ENCODE measurements at places on chromosomes 1 and 21.

- no peak for DNase-seq
Measured at GRCh38 chr1:218739426-218739825, 394.3 kb downstream of the TGFB2 start.

GRCh38 chr1:156555715-156556114, 16.6 kb downstream of the IQGAP3 start:
- no peak for DNase-seq

DNA sequence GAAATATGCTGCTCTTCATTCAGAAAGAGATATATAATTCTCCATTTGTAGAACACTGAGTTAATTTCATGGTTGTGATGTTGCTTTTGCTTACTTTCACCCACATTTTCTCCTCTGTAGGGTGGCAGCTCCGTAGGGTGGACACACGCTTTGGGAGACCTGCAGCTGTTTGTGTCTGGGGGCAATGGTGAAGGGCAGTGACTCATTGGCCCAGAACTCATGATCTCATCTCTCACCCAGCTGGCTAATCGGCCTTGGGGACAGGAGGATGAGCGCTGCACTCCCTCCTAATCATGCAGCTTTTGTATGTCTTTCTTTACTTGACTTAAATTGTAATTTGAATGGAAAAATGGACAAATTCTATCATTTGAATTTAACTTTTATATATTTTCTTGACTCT, 9.6 kb downstream of the DISC1 start:
- no peak for DNase-seq

GRCh38 chr1:15957221-15958095, 18.4 kb downstream of the ZBTB17 start:
- DNase-seq: no peak

DNA sequence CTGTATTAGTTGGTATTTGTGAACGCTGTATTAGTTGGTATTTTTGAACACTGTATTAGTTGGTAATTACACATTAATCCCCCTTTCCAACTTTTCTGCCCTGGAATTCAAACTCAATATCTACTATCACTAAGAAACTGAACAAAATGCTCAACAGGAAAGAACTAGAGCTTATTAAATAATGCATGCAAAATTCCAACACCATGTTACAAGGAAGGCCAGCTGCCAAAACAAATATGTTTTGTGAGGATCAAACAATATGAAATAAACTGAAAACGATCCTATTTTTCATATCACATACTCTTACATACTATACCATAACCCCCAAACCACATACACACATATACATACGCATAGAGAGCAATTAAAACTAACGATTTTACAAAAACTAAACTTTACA, 104.9 kb downstream of the CDC42BPA start:
- DNase-seq: no peak

DNA sequence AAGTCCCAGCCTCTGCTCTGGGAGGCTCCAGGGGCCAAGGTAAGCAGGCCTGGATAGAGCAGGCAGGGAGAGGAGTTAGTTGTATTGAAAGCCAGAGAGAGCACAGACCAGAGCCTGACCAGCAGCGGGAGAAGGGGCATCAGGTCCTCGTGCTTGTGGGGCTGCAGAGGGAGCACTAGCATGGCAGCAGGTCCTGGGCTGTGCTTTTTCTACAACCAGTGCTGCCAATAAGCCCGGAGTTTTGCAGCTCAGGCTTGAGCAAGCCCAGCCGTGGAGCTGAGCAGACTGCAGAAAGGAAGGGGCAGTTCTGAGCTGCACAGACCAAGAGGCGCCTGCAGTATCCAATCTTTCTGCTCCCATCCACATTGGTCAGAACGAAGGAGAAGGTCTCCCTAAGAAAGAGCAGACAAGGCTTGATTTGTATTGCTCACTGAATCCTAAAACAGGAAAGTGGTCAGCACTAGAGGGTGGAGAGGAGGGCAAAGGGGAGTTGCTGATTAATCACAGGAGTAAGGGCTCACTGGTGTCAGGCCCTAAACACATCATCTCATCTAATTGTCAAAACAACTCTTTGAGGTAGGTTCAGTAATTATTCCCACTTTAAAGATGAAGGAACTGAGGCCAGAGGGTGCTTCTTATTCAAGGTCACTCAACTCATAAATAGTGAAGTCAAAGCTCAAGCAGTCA, 2.7 kb downstream of the DENND2D start:
- DNase-seq: peak; percentile 43

DNA sequence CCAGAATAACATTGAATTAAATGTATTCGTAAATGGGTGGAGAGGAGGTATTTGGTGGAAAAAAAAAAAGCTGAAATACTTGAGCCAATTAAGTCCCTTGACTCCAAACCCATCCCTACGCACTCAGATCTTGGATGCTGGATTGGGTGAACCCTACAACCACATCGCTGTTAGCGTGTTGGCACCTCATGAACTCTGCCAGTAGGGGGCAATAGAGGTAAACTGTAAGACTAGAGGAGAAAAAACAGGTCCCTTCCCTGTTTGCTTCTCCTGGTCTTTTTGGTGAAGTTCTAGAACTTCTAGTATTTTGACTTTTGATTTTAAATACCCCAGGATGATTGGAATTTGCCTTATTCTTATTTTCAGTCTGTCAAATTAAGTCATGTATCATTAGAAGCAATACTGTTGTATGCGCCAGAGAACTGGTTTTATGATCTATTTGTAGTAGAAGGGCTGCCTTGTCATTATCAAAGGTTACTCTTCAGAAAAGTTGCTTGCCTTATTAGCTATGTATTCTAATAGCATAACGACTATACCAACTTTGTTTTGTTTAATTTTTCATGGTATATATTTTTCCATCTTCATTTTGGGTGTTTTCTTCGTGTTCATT, 1.9 kb upstream of the OR13G1 start:
- DNase-seq: no peak

DNA sequence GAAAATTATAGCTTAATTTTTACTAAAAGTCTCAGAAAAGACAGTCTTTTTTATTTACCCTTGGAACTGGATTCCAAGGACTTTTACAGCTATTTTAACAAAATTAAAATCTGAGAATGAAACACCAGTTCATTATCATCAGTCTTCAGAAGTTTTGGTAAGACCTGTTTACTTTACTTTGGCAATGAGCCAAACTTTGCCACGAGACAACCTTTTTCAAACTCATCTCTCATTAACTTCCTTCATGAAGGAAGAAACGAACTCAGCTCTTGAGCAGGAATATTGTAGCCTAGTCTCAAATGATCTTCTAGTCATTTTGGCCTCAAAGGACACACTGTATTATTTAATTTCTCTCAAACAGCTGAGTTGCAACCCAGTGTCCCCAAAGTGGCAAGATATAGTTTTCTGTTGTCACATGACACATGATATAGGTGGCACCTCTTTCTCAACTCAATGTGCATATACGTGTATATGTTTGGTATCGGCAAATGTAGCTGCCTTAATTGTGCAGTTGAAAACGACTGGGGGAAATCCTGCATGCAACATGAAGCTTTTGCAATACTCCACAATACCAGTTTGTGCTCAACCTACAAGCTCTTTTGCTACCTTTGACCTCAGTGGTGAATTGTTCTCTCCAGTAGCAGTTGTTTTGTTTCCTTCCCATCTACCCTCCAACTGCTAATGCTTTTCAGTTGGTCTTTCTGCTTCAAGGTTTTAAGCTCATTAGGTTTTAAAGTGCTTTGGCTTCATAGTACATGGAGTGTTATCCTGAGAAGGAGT, 8.4 kb upstream of the GNG4 start:
- no peak for DNase-seq

- DNase-seq: no peak
Measured at GRCh38 chr21:40830836-40831235, 16.1 kb downstream of the DSCAM start.

GRCh38 chr21:45154511-45155508, 80.4 kb downstream of the ADARB1 start:
- DNase-seq: no peak

GRCh38 chr21:45420061-45421041, 15.4 kb downstream of the COL18A1 start:
- no peak for DNase-seq

DNA sequence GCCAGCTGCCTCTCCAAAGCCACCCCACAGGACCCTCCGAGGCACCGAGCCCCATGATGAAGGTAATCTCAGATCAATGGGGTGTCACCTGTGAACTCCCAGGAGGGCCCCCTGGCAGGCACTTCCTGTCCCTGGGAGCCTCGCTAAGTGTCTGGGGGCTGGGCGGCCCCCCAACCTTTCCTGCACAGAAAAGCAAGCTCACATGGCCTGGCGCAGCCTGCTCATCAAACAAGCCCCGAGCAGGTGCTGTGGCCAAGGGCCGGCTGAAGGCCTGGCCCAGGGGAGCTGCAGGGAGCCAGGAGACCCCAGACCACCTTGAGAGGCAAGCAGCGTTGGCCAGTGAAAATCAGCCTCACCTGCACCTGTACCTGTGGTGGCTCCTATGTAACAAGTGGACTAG, 2.9 kb downstream of the RIPK4 start:
- DNase-seq: no peak

DNA sequence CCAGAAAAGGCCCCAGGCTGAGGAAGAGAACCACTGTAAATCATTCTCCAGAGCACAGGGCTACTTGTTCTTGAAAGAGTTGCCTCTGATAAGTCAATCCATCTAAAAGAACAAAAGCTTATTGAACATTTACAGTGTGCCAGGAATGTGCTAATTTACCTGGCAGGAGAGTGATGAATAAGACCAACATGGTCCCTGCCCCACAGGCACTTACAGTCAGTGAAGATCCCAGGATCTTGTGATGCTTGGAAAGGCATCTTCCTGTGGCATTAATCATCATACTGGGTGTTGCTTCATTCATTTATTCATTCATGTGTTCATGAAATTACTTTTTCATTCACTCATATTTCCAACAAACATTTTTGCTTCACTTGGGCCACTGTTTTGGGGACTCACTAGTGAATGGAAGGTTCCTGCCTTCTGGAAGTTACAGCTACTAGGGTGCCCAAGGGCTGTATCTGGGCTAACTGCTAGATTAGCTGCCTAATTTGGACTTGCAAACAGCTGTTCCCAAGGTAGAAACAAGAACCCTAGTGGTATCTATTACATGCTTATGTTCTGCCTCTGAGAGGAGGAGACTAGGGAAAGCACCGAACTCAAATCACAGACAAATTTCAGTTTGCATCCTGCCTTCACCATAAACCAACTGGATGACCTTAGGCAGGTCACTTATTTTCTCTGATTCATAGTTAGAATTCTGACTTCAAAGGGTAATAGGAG, 133.5 kb downstream of the CLIC6 start:
- no peak for DNase-seq

DNA sequence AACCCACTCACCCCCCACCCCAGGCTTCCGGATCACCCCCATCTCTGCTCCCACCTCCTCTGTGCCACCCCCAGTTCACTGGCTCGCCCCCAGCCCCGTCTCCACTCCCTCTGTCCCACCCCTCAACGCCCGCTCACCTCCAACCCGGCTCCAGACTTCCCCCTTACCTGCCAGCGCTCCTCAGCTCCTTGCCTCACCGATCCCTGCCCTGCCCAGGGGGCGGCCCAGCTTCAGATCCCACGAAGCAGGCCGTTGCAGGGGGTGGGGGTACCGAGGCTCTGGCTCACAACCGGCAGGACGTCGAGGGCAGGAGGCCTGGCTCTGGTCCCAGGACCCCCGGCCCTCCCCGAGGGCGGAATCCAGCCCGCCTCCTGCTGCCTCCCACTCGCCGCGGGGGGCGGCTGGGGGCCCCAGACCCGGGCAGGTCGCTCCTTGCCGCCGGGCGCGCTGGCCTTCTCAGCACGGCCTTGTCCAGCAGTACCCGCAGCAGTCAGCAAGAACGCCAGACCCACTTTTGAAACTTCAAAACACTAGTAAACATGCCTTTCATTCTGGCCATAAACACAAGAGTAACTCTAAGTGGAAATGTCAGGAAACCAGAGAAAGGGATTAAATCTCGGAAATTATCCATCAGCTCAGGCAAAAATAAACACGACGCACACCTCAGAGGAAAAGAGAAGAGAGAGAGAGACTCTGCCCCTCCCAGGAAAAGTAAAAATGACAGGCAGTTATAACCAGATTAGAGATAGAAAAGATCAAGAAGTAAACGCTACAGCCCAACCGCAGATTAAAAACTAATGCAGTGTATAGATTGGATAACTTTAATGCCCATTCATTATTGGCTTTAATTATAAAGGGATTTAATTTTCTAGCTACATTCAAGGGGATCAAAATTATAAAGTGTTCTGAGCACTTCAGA, 1.0 kb upstream of the FAM89A start:
- DNase-seq: no peak

DNA sequence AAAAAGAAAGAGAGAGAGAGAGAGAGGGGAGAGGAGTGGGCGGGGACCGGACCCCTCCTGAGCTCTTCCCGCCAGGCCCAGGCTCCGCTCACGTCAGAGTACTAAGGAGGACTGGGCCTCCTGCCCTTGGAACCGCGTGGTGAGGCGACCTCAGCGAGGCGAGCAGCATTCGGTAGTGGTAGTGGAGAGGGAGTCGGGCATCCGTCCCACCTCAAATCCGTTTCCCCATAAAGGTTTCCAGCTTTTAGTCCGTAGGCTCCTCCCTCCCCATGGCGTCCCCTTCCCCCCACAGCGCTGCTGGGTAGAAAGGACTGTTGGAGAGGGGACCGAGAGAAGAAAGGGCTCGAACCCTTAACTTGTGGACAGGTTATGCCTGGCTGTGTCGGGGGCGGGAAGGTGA, 124.4 kb upstream of the BARHL2 start:
- DNase-seq: no peak

DNA sequence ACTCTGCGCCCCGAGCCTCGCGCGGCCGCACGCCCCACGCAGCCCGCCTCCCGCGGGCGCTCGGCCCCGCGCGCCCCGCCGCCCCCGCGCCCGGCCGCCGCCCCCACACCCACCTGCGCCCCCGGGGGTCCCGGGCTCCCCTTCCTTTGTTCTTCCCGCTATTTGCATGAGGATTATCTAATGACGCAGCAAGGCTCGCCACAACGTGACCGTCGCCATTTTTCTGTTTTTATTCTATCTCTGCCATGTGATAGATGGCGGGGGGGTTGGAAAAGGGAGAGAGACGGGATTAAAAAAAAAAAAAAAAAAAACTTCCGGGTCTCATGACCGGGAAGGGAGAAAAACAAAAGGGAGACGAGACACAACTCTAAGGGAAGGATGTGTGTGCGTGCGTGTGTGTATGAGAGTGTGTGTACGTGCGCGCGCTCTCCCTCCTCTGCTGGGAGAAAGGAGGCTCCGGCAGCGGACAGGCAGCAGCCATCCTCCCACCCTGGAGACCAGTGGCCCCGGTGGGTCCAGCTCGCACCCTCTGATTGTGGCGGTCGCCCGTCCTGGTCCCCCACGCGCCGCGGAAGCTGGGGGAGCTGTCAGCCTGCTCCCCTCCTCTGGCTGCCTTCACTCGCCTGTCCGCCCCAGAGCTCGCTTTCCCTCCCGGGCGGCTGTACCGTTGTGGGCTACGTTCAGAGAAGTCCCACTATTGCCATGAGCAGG, 80.4 kb upstream of the AK4 start:
- DNase-seq: no peak

DNA sequence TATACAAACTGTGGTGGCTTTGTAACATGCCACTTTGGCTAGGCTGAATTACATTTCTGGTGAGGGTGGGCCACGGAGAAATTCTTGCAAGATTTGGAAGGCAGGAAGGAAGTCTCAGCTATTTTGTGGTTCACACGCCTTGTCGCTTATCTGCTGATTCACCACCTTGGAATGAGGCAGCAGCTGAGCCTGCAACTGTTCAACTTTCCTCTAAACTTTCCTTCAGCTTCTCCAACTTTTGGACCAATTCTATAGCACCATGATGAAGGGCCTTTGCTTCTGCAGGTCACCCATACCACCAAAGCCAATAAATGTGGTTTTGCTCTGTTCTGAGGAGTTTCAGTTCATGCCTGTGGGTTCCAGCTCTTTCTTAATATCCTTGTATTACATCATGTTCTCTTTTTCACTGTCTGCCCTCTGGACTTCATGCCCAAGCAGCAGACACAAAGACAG, 337.6 kb upstream of the SNX7 start:
- DNase-seq: no peak
